ENCODE measurements at places on chromosomes 1 and 21. TPM values are rescaled to one million over a fixed set of nuclear protein-coding genes. Genes with fewer than 3 reads are reported as not detected.

Gene FOXO6
- total RNA-seq = not detected

Gene RNF115
- 33.5 TPM for total RNA-seq

Gene LMOD1
- 22.3 TPM for total RNA-seq

Gene PLPP3
- 270 TPM for total RNA-seq

Gene TNFRSF8
- 0.09 TPM for total RNA-seq

Gene AADACL4
- total RNA-seq = not detected

Gene FCGR2B
- not detected for total RNA-seq

Gene GREM2
- 2.0 TPM for total RNA-seq

Gene MAB21L3
- 0.18 TPM for total RNA-seq

Gene FPGT
- total RNA-seq = 7.7 TPM

Gene ARMH1
- 1.7 TPM for total RNA-seq

Gene TRIM63
- 1.5 TPM for total RNA-seq

Gene ENO1
- total RNA-seq = 1,443 TPM

Gene AMY1C
- total RNA-seq = not detected

Gene SPRR1A
- total RNA-seq = not detected

Gene CYP4A22
- not detected for total RNA-seq

Gene SNAP47
- 35.9 TPM for total RNA-seq

Gene TDRD5
- total RNA-seq = not detected

Gene ADORA3
- not detected for total RNA-seq

Gene H6PD
- 36.9 TPM for total RNA-seq

Gene SPOCD1
- 37.2 TPM for total RNA-seq

Gene TNFRSF1B
- 10.7 TPM for total RNA-seq

Gene AIRE
- total RNA-seq = not detected

Gene F5
- total RNA-seq = 0.16 TPM

All from fibroblast of the aortic adventitia (primary cell).